Esophagus squamous epithelium (tissue), 5 donors: ENCODE measurements at places on chromosomes 16 and 17.

DNA sequence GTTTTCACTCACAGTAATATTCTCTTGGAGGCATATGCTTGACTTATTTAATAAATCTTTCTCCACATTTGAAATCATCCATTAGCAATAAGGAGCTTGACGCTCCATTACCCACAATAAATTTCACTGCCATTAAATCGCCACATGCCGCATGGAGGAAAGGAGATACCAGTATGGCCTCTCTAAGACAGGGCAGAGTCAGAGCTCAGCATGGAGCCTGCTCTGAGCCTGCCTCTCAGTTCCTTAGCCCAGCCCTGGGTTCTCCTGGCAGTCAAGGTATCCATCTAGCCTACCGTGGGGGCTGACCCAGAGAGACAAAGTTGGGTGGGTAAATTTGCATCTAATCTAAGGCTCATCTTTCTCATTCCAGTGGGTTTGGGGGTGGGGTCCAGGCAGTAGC, 80.3 kb upstream of the CES5A start:
- DNase-seq: no peak

GRCh38 chr16:85750827-85751697, at the start of gene C16orf74:
Gene C16orf74, minus strand, starts transcription at chr16:85751096. Its CDS starts 15,879 bp downstream, at chr16:85735217.
- no peak for DNase-seq

DNA sequence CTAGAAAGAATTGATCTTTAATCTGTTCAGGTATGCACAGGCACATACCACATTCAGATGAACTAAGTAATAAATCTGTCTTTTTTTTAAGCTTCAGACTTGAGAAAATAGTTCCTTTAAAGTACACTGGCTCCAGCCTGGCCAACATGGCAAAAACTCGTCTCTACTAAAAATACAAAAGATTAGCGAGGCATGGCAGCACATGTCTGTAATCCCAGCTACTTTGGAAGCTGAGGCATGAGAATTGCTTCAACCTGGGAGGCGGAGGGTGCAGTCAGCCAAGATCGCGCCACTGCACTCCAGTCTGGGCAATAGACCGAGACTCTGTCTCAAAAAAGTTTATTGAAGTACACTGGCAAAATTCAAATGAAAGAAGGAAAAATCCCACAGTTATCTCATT, 111.0 kb upstream of the NETO2 start:
- no peak for DNase-seq

GRCh38 chr17:17944743-17945142, 27.5 kb downstream of the TOM1L2 start:
- no peak for DNase-seq

DNA sequence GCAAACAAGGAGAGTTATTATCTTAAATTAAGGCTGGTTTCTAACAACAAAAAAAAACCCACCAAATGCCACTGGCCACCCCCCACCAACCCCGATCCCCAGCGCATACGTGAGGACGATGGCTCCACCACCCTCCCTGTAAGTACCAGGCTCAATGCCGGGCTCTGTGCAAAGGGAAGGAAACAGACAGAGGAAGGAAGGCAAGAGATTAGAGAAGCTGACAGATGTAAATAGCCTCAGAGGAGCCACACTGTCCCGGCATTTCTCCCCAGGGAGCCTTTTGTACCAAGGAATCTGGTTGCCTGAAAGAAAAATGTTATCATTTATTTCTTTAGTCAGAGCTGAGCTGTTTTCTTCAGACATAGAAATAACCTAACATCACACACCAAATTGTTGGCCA, 13.1 kb downstream of the SOST start:
- DNase-seq: no peak

DNA sequence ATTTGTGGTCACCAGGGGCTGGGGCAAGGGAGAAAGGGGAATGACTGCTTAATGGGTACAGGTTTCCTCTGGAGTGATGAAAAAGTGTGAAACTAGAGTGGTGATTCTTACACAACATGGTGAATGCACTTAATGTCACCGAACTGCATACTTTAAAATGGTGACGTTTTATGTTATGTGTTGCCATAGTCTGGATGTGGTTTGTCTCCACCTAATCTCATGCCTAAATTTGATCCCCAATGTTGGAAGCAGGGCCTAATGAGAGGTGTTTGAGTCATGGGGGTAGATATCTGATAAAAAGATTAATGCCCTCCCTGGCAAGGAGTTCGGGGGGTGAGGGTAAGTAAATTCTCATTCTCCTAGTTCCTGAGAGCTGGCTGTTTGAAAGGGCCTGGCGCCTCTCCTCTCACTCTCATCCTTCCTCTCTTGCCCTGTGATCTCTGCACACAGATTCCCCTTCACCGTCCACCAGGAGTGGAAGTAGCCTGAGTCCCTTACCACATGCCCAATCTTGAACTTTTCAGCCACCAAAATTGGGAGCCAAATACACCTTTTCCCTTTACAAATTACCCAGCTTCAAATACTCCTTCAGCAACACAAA, 15.3 kb downstream of the XPO6 start:
- no peak for DNase-seq

DNA sequence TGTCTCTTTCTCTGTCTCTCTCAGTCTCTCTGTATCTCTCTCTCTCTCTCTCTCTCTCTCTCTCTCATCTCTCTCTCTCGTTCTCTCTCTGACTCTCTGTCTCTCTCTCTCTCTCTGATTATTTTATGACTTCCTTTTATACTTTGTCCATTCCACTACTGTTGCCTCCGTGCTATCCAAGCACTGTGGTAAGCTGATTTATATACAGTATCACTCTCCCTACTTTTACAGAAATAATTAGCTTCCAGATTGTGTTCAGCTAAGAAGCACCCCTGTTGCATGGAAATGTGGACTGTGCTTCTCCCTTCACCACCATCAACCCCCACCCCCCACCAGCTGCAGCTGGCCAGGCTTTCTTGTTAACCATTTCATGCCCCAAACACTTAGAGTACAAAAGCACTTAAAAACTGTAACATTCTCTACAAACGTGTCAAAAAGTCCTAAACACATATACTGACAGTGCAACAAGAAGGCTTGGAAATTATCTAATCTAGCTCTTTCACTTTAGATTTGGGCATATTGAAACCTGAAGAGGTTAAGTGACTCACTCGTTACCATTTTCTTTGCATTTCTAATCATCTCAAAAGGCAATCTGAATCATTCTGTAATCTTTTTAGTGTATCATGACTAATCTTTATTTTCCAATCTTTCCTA, 11.6 kb upstream of the TMEM100 start:
- no peak for DNase-seq

- no peak for DNase-seq
Measured at GRCh38 chr16:10428433-10429168, 42.7 kb downstream of the ATF7IP2 start.

- no peak for DNase-seq
Measured at GRCh38 chr17:80257716-80258213, 2.9 kb upstream of the RNF213 start.

DNA sequence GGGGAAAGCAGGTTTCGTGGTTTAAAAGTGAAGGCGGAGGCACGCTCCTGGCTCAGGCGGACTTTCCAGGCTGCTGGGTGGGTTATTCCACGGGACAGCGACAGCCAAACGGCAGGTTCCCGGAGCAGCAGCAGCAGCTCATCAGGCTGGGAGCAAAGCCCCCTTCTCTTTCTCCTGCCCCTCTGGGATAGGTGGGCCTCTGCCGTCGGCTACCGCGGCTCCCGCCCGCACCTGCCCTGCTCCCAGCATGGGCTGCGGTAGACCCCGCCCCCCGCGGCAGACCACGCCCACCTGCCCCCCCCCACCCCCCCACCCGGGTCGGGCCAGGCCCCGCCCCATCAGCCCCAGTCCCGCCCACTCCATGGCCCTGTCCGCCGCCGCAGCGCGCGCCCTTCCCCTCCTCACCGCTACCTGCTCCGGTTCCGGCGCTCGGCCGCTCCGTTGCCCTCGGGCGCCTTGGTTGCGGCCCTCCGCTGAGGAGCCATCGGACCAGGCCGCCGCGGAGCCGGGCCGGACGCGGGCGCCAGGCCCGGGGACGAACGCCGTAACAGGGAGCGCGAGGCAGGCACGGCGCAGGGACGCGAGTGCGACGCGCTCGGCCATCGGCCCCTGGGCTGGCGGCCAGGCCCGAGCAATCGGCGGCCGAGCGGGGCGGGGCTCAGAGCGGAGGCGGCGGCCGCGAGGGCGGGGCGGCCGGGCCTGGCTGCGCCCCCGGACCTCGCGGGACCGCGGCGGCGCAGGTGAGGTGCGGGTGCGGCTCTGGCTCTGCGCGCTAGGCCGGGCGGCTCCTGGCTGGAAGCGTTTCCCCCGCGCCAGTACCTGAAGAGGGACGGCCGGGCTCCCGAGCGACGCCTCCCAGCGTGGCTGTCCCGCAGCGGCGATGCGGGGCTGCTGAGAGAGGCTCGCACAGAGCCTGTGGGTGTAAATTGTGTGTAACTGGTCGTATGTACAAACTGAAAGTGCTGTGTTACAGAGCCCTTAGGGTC, at the start of the genes HEXD and OGFOD3:
HEXD (plus strand) TSS at position 347 of the 986 bp plus-strand sequence. CDS start 1,453 bp downstream, outside the sequence.
OGFOD3 (minus strand) TSS at position 586 of the 986 bp plus-strand sequence; CDS start at position 485, 101 bp downstream.
- DNase-seq: no peak

DNA sequence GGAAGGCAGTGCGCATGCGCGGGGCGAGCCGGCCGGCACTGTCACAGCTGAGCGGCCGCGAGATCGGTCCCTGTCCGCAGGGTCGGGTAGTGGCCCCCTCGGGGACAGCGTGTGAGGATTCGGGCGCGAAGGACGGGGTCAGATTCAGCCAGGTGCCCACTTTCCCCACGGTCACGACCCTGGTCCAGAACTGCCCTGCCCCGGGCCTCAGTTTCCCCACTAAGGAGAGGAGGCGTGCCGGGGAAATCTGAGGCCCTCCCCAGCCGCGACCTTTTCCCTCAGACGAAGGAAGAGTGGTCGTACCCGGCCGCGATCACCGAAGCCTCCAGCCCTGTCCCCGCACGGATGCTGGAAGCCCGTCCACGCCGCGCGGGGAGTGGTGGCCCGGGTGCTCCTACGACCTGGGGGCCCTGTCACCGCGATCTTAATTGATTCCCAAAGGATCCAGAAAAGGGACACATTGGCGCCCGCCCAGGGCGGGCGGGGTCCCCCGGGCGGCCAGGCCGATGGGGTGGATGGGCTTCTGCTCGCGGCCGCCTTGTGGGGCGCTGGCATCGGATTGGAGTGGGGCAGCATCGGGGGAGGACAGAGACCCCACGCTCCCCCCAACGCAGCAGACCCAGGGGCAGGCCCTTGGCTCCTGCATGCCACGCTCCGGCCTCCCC, 57.7 kb downstream of the SRL start:
- no peak for DNase-seq

DNA sequence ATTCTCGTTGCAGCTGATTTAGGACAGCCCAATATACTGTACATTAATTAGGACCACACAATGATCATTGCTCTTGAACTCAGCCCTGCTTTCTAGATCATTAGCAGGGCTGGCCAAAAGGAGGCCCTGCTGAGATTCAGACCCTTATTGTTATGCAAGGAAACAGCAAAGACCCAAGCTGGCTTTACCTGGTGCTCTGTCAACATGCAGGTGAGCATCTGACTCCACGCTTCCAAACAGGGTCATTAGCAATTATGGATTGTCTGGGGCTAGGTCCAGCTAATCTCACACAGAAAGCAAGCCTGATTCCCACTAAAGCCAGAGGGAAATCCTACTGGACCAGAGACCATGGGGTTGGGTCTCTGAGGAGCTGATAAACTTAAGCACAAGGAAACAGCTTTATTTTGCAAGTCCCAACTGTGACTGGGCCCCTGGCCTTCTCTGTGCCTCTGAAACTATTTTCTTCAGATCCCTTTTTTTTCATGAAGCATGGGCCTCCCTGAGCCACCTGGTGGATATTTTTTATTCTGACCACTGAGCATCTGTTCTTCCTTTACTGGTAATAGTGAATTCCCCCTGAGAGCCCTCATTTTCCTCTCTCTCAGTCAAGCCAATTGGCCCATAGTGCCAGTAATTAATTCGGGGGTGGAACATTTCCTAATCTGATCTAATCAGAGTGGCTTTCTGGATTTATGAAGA, 236.1 kb downstream of the GRIN2A start:
- no peak for DNase-seq

DNA sequence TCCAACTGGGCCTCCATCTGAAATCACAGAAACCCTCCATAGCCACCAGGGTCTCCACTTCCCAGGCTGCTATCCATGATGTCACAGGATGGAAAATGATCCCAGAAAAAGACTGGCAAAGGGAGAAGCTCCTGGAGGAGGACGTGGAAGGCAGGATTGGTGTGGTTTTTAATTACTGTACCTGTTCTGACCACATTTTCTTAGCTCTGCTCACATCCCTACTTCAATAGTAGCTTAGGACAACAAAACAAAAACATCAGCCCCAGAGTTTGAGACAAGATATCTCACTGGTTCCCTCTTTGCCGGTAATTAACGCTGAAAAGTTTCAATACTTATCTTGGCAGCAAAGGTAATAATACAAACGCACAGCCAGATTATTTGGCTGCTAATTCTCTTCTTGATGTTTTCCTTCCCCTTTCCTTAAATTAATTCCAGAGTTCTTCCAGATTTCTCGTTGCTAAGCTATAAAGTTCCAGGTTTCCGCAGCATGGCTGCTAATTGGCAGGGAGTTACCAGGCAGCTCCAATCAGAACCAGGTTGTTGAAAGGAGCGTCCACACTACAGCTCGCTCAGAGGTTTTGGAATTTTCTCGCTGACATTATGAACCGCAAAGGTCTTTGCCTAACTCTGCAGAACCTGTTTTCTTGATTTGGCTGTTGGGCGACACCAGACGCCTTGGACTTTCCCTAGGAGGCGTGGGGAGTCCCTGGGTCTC, 263.4 kb downstream of the MRTFB start:
- no peak for DNase-seq

DNA sequence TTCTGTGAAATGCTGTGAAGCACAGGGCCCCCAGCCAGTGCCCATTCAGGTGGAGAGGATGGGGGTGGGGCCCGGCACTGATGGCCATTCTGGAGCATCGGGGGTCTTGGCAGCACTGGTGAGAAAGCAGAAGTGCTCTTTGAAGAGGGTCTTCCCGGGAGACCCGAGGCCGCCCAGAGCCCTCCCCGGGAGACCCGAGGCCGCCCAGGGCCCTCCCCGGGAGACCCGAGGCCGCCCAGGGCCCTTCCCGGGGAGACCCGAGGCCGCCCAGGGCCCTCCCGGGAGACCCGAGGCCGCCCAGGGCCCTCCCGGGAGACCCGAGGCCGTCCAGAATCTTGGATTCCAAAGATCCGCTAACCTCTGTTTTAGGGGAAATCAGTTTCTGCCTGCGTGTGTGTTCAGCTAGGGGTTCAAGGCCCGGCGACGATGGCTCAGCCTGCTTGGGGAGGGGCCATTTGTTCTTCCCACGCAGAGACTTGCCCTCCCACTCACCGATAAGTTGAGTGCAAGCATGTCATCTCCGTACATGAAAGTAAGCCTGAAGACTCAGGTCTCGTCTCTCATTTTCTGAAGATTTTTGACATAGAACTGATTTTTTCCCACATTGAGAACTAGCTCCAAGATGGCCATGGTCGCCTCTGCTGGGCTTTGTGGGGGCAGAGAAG, 35.2 kb upstream of the CAPN15 start:
- DNase-seq: no peak
